GM23338 (cell line): ENCODE measurements at places on chromosomes 6 and 20. TPM values are rescaled to one million over a fixed set of nuclear protein-coding genes. Genes with fewer than 3 reads are reported as not detected.

The XRN2 gene
- 107 and 113 TPM in 2 replicates for polyA plus RNA-seq

The SLC22A2 gene
- 0.94 and 1.4 TPM in 2 replicates for polyA plus RNA-seq

The TDP2 gene
- polyA plus RNA-seq: 41.8 and 46.8 TPM in 2 replicates

The STAU1 gene
- polyA plus RNA-seq: 102 and 104 TPM in 2 replicates

The RBPJL gene
- polyA plus RNA-seq: 0.42 and 0.44 TPM in 2 replicates

The MCCD1 gene
- polyA plus RNA-seq: not detected in 2 replicates

The SIRPB2 gene
- polyA plus RNA-seq: 0.29 TPM in 1 of 2 replicates, not detected in the other

The BPIFB2 gene
- not detected in 2 replicates for polyA plus RNA-seq

The MLIP gene
- polyA plus RNA-seq: not detected in 2 replicates
